ENCODE measurements at places on chromosomes 5 and 9.

- no peak for DNase-seq
Observed at GRCh38 chr9:114300846-114301797, 21.8 kb upstream of the ORM1 start.

DNA sequence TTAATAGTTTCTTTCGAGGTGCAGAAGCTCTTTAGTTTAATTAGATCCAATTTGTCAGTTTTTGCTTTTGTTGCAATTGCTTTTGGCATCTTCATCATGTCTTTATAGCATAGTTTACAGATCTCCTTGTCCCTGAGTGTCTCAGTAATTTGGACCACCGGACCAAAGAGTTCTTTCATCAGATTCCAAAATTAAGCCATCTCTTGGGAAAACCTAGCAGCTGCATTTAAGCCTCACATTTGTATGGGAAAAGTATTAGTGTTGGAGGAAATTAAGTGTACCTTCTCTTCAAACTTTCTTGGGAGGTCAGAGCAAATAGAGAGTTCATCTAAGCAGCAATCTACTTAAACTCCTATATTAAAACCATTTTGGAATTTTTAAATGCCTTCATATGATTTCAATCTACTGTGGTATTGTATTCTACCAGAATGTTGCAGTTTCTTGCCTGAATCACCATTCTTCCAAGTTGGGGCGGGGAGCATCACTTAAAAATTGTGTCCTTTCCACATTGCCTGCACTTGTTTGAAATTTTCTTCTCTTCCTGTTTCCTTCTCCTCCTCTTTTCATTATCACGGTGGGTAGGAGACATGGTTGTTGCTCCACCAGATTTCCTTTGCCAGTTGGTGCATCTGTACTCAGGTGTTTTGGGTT, 97.3 kb upstream of the DAB2 start:
- DNase-seq = no peak

DNA sequence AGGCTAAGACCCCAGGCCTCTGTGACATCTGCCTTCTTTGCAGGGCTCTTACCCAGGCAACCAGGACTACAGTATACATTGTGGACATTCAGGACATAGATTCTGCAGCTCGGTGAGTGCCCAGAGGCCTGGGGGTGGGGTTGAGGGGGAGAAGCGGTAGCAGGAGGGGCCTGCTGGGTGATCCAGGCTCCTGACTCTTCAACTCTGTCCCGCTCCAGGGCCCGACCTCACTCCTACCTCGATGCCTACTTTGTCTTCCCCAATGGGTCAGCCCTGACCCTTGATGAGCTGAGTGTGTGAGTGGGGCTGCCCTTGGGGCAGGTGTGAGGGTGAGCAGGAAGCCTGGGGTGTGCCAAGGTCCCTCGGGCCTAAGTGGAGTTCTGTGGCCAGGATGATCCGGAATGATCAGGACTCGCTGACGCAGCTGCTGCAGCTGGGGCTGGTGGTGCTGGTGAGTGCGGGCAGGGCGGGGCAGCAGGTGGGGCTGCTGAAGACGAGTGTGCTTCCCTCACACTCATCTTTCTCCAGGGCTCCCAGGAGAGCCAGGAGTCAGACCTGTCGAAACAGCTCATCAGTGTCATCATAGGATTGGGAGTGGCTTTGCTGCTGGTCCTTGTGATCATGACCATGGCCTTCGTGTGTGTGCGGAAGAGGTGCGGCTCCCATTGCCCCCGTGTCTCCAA, 19.8 kb downstream of the GPRIN1 start:
- no peak for DNase-seq

DNA sequence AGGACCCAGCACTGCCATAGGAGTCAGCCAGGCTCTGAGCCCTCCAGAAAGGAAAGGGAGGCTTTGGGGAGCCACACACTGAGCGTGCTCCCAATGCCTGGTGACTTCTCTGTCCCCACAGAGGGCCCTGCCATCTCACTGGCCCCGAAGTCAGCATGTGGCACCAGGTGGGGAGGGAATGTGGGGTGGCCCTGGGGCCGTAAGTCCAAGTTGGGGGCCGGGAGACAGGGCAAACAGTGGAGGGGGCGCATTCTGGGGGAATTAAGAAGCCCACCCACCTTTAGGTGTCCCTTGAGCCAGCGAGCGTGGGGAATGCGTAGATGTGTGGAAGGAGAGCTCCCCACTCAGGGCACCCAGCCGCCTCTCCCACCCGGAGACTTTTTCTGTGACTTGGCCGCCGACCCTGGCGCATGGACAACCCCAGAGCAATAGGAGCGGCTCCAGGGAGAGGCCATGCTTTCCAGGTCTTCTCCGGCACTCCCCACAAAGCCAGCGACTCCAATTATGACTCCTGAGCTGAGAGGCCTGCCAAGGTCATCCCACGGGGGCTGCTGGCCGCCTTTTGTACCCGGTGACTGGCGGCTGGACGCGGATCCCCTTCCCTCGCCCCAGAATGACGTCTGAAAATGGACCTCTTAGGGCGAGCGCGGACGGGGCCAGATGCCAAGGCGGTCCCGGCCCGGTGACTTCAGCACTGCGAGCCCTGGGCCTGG, 9.8 kb downstream of the IRX1 start:
- no peak for DNase-seq

- DNase-seq = no peak
Observed at GRCh38 chr5:153439130-153439529, 51.3 kb upstream of the GRIA1 start.

GRCh38 chr9:9341203-9341602, 1271.6 kb downstream of the PTPRD start:
- DNase-seq = no peak

GRCh38 chr9:116154976-116155697, 1.5 kb downstream of the PAPPA start:
- DNase-seq = no peak

DNA sequence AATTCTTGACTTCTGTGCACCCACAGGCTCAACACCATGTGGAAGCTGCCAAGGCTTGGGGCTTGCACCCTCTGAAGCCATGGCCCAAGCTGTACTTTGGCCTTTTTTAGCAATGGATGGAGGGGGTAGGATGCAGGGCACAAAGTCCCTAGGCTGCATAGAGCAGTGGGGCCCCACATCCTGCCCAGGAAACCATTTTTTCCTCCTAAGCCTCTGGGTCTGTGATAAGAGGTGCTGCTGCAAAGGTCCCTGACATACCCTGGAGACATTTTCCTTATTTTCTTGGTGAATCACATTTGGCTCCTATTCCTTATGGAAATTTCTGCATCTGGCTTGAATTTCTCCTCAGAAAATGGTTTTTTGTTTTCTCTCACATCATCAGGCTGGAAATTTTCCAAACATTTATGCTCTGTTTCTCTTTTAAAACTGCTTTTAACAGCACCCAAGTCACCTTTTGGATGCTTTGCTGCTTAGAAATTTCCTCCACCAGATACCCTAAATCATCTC, 482.7 kb upstream of the TLE4 start:
- no peak for DNase-seq

DNA sequence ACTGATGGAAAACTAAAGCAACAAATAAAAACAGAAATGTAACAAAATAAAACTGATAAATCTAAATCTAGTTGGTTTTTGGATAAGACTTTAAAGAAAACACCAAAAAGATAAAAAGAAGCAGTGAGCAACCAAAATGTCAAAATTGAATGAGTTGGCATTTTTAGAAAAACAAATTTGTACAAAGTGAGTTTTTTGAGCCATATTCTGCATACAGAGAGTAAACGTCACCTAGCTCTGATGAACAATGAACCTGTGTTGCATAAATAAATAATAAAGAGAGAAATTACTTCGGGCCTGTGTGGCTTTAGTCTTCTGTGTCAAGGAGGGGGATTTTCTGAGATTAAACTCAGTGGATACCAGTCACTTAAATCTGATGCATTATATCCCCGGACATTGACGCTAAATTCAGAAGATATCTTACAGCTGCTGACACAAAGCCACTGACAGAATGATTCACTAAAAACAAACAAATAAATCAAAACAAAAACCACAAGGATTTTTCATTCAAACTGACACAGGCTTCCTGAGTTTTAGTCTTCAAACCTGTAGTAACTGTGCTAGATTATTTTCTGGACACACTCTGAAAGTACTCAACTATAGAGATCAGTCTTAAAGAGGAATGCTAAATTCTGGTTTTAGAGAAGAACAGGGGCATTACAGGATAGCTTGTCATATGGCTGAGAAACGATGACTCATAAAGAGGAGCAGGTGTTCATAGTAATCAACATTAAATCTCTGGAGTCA, 403.5 kb upstream of the ST8SIA4 start:
- DNase-seq = no peak

GRCh38 chr9:14186096-14186495, 127.8 kb downstream of the NFIB start:
- no peak for DNase-seq

DNA sequence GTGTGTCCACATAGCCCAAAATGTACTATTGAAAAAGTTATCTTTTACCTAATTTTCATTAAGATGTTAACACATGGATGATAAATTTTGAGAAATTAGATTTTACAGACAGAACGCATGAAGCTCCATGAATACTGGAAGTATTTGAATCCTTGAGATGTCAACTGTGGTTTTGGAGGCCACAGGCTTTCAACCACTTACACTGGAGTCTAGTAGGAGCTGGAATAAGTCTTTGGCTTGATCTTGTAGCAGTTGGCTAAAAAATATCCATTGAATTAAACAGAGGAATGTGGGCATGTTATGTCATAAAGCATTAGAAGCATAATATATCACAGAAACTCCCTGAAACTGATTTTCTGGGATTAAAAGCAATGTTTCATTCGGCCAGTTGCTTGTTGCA, 52.9 kb downstream of the CAMK4 start:
- DNase-seq = no peak

DNA sequence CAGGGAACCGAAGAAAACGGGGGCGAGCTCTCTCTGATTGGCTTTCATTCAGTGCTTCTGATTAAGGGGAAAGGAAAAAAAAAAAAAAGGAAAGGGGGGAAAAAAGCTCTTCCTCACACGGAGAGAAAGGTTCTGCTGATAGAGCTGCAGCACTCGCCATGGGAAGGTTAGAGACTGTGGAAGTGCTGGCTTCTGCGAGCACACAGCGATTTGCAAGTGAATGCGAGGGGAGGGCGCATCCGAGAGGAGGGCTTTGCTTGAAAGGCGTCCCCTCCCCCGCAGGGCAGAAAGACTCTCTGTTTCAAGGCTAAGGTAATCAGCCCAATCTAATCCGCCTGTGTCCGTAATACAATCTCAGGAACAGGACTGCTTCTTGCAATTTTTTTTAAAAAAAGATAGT, at the start of gene CDH10:
TSS of gene CDH10 (minus strand) at position 218 of the 400 bp plus-strand sequence. CDS start 51,488 bp downstream, outside the sequence.
- no peak for DNase-seq

Measured in prostate gland (tissue), 2 donors.